Fibroblast of upper back skin (primary cell): ENCODE measurements at places on chromosomes 16 and 17.

GRCh38 chr16:83366228-83366627 lies 441.6 kb upstream of the HSBP1 start:
- DNase-seq = peak; percentile 7

- no peak for DNase-seq
These were observed 33.5 kb downstream of the SRL start for GRCh38 chr16:4208341-4208751.

DNA sequence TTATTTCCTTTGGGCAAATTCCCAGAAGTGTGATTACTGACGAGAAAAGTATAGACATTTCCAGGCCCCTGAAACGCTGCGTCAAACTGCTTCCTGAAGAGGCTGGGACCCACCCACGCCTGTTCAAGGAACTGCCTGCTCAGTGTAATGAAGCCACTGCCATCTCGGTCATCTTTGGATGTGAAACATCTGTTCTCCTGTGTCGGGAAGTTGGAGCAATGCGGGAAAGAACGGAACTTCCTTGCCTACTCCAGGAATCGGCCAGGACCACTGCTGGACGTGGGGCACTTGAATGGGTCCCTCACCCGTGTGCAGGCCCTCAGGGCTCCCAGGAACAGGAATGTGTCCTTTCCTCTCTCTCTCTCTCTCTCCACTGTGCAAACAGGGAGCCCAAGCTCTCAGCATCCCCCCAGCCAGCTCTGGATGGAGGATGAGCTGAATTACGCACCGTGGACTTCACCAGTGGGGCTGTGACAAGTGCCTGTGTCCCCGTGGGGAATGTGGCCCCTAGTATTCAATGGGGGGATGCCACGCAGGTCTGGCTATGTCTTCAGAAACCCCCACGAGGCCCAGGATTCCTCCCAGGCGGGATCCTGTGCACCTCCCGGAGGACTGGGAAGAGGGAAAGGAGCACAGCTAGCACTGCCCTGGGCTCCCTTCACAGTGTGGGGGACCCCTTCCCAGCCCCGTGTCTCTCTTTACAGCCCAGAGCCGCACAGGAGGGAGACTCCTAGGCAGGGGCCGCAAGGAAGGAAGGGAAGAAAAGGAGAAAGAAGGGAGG lies 18.3 kb upstream of the LITAF start:
- DNase-seq = peak; percentile 25

DNA sequence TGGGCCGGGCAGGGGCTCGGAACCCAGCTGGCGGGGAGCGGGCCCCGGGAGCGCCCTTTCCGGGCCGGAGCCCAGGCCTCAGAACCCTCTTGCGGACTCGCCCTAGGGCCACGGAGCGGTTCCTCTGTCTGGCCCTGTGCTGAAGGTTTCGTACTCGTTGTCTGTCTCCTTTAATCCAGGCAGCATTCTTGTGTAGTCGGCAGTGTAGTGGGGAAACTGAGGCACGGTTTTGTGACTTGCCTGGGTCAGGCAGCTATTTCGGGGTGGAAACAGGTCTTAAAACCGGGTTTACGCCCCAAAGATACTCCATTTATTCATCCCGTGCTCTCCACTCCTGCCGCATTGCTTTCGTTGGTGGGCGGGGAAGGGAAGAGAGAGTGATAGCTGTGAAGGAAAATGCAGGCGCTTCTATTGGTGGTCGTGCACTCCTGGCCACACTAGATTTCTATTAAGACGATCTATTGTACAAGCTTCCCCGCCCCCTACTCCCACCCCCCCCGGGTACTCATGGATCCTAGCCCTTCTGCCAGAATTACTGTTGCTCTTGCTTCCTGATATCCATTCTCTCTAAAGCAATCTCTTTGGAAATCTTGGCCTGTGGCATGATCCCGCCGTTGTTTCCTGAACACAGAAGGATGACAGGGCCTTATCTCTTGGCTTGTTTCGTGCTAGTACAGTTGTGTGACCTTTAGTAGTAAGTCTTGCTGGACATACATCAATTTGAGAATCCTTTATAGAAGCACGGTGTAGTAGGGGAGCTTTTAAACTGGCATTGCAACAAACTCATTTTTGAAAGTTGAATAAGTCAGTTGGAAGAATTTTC lies 751 bp downstream of the DCAF7 start:
- peak; percentile 29 for DNase-seq

- DNase-seq = peak; percentile 69
These were observed 159.4 kb upstream of the CHMP6 start for GRCh38 chr17:80832266-80832676.

DNA sequence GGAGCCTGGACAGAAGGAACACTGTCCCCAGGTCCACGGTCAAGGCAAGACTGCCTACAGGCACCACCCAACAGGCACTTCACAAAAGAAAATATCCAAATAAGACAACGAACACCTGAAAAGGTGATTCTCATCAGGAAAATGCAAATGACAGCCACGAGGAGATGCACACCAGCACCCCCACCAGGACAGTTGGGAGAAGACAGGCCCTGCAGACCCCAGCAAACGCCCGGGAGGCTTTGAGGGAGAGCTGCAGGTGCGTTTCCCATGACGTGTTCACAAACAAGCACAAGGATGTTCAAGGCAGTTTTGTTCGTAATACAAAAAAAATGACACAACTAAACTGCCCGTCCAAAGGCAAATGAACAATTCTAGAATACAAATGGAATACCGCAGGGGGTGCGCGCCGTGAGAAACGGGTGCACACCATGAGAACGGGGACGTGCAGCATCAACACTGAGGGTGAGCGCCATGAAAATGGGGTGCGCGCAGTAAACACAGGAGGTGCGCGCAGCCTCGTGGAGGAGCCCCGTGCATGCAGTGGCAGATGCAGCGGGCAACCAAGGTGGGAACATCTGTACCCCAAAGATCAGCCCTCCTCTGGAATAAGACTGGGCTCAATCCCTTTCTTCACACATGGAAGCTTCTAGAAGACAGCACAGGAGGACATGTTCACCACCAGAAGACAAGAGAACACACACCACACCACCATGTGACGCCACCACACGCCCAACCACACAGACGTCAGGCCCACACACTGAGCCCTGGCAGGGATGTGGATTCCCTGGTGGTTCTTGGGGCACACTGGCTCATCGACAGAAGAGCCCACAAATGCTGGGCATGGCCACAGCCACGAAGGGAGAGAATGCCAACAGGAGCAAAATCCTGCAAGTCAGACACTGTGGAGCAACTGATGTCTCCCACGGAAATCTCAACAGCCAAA lies 91.2 kb downstream of the ZNF778 start:
- no peak for DNase-seq

DNA sequence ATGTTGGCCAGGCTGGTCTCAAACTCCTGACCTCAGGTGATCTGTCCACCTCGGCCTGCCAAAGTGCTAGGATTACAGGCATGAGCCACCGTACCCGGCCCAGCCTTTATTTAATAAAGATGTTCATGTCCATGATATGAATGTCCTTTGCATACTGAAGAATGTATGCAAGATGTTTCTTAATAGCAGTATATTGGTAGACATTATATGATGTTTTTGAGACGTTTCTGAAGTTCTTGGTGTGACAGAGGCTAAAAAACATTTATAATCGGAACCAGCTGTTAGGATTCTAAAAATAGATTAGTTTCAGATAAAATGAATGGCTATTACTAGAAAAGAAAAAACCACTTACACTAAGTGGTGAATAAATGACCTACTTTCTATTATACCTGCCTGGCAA lies 11.8 kb downstream of the PDZD9 start:
- peak; percentile 41 for DNase-seq

- peak; percentile 96 for DNase-seq
These were observed 27.8 kb downstream of the BAHCC1 start for GRCh38 chr17:81422776-81423697.

- DNase-seq = no peak
These were observed 1.6 kb downstream of the OMG start for GRCh38 chr17:31295489-31295871.

DNA sequence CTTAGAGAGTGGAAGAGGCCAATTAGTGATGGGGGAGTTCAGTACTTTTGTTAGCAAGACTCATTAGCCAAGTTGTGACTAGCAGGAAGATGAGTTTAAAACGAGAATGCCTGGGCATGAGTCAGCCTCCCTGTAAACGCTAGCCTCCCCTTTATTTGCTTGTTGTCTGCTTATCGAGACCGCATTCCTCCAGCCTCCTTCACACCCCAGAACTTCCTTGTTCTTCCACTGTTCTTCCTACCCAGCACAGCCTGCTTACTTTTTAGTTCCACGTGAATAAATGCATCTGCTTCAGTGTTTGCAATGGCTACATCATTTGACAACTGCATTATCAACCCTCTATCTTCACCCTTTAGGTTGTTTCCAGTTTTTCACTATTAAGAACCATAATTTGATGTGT lies 20.2 kb upstream of the OR3A1 start:
- no peak for DNase-seq

DNA sequence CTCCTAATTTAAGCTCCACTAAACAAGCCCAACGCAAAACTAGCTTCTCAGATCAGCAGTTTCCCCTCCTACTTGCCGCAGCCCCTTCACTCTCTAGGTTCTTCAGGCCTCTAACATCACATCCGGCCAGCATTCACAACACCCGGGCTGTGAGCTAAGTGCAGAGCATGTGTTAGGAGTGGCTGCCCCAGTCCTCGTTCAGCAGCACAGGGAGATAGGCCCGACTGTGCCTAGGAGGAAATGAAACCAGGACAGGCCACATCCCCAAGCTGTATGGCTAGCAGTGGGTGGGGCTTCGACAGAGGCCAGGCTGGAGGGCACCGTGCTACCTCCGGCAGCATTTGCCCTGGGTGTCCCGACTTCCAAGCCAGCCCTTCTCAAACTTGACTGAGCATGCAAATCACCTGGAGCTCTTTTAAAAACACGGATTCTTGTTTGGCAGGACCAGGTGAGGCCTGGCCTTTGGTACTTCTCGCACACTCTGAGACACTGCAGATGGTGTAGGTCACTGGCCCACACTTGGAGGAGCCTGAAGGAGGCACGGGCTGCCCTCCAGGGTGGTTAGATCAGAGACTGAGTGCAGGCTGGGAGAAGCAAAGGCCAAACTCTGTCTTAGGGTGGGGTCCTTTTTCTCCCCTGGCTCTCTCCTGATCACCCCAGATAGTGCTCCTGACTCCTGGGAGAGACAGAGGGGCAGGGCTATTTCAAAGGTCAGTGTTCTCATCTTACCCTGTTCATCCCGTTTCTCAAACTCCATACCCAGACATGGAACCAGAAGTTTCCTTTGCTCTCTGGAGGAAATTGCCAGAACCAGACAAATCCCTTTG lies 202.0 kb downstream of the C16orf78 start:
- no peak for DNase-seq

GRCh38 chr16:22012241-22012640 lies 4.3 kb downstream of the MOSMO start:
- no peak for DNase-seq

- no peak for DNase-seq
These were observed 3.2 kb downstream of the DEXI start for GRCh38 chr16:10938796-10939648.

DNA sequence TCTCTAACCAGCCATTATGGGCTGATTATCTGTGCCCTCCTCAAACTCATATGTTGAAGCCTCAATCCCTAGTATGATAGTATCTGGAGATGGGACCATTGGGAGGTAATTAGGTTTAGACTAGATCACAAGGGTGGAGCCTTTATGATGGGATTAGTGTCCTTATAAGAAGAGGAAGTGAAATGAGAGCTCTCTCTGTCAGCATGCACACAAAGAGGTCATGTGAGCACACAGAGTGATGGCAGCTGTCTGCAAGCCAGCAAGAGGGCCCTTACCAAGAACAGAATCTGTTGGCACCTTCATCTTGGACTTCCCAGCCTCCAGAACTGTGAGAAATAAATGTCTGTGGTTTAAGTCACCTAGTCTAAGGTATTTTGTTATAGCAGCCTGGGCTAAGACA lies 101.9 kb downstream of the PCTP start:
- DNase-seq = no peak

DNA sequence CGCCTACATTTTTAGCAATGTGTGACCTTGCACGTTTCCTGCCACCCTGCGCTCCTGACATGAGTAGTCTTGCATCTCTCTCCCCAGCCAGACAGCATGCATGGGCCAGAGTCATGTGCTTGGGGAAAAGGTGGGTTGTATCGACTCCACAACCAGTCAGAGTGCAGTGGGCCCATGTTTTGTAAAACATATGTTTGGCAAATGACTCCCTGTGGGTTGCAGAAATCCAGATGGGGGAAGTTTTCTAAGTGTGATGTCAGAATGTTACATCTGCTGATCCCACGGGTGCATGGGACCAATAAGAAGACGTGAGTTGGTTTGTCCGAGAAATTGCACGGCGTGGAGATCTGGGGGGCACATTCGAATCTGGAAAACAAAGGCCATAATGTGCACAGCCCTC lies 147.1 kb downstream of the FOXL1 start:
- peak; percentile 49 for DNase-seq
